ENCODE measurements at places on chromosomes 6 and 20. TPM values are rescaled to one million over a fixed set of nuclear protein-coding genes. Genes with fewer than 3 reads are reported as not detected.
A peak's percentile ranks its signal among the peaks of the same experiment; 100 is the strongest.

CLPSL1 gene
- not detected for total RNA-seq

FAM217A gene
- not detected for total RNA-seq

RGS17 gene
- total RNA-seq = 8.7 TPM

TBX18 gene
- 8.2 TPM for total RNA-seq

C6orf118 gene
- not detected for total RNA-seq

- DNase-seq = no peak
Observed at GRCh38 chr20:5447188-5447587, 130.4 kb upstream of the PROKR2 start.

- DNase-seq = no peak
Observed at GRCh38 chr20:38892091-38892981, 33.9 kb upstream of the FAM83D start.

GRCh38 chr6:157223021-157223430, 100.3 kb downstream of the TMEM242 start:
- no peak for DNase-seq

DNA sequence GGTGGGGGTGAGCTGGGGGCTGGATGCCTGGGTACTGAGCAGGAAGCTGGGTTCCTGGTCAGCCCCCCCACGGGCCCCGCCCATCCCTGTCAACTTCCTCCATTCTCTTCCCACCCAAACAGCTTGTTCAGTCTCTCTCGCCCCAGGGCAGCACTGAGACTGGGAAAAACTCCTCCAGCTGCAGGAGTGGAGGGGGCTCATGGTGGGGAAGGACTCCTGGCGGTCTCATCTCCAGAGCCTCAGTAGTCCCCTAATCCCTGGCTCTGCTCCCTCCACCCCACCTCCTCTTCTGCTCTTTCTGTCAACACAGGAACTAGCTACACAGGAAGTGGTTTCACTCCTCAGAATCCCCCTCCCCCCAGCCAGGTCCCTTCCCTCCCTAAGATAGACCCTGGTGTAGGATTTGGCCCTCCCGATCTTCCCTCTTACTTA, at the start of gene GPSM3:
Gene GPSM3, minus strand, starts transcription at position 36 of the 432 bp plus-strand sequence. CDS start 130 bp downstream, outside the sequence.
- peak; percentile 60 for DNase-seq

DNA sequence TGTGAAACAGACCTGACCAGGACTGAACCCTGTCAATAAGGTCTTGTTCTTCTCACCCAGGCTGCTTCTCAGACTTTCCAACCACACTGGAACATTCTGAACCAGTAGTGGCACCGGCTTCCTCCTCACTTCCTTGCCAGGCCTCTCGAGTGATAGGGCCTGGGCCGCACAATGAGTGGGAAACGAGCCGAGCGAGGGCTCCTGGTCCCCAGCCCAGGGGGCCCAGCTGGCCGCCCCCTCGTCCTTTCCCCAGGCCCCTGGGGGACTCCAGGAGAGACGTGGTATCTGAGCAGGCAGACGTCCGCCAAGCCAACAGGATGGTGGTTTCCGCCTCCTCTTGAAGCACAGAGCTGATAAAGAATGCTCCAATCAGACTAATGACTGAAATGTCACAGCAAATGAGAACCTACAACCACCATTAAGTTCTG, 117.9 kb downstream of the GMDS start:
- no peak for DNase-seq

GRCh38 chr6:144632266-144632665, 347.1 kb downstream of the UTRN start:
- no peak for DNase-seq

DNA sequence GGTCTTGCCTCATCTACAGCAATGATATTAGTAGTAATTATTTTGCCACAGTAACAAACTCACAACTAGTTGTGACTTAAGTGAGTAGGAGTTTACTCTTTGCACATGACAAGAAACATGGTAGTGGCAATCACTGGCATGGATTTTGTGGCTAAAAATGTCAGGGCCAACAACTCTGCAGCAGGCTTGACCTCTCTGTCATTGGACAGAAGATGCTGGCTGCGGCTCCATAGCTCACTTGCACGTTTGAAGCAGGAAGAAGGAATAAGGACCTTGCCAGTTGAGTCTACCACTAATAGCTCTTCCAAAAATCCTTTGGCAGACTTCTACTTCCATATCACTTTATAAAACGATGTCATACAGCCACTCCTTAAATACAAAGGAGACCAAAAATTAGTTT, 117.3 kb downstream of the ADGRG6 start:
- DNase-seq = no peak

DNA sequence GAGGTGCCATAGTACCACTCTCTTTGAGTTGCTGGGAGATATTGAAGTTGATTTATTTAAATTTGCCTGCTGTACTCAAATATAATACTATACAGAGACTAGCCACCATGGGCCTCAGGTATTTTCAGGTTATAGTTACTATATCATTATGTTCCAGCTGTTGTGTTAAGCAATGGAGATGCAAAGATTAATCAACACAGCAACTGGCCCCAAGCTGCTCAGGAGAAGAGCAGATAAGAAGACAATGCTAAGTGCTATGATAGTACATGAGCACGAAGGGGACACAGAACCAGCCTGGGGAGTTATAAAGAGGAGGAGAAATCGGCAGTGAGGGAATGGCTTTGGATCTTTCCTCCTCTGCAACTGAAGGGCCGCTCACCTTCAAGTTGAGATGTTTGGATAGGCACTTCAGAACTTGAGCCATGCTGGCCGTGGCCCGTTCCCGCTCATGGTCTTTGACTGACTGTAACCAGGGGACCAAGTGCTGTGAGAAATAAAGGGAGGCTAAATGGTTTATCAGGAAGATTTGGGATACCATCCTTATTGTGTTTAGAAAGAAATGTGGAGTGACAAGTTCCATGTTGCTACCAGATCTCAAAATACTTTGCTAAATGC, 24.3 kb upstream of the RPN2 start:
- no peak for DNase-seq

- DNase-seq = no peak
Observed at GRCh38 chr6:55979526-55979925, 104.1 kb upstream of the BMP5 start.

GRCh38 chr6:15313367-15313766, 67.5 kb downstream of the JARID2 start:
- no peak for DNase-seq

- DNase-seq = no peak
Observed at GRCh38 chr6:134049176-134049575, 3.2 kb downstream of the SLC2A12 start.

DNA sequence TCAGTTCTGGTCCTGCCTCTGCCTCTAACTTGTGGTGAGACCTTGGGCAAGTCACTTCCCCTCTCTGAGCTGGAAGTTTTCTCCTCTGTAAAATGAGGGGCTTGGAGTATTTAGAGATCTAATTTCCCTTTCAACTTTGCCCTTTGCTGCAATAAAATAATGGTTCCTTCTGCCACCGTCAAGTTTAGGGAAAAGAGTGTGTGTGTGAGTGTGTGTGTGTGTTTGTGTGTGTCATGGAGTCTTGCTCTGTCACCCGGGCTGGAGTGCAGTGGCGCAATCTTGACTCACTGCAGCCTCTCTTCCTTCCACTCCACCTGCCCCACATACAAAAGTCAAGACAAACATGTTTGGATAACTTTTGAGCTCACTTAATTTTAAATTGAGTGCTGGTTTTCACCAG, 39.2 kb upstream of the PIM1 start:
- DNase-seq = peak; percentile 56

GRCh38 chr6:108644252-108644651, 83.5 kb downstream of the FOXO3 start:
- DNase-seq = no peak
